ENCODE measurements at places on chromosomes 6 and 20.

- no peak for DNase-seq
Observed at GRCh38 chr6:105028898-105029297, 72.0 kb downstream of the LIN28B start.

DNA sequence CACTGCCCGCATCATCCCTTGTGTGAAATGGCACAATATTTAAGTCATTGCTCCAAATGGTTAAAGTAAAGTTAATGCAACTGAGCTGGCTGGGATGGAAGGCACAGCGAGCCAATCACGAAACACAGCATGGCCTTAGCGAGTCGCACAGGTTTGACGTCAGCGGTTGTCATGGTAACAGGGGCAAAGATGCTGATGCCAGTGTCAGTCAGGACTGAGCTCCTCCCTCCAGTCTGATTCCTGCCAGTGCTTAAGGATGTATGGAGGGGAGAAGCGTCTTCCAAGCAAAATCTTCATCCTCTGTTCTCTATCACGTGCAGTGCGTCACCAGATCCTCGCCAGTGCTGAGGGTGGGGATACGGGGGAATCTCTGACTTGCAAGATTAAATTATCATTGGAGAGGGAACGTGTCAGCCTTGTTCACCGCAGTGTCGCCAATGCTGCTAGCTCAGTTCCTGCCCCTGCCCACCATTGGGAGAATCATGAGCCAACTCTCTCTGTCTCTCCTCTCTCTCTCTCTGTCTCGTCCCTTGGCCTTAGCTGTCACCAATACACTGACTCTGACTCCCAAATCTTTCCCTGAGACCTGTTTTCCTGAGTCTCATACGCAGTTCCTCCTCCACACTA is 24.5 kb downstream of the TSPYL4 start:
- no peak for DNase-seq

- no peak for DNase-seq
Observed at GRCh38 chr6:113819169-113819830, 37.8 kb upstream of the MARCKS start.

GRCh38 chr6:137213331-137213740 is 5.8 kb downstream of the IFNGR1 start:
- no peak for DNase-seq

GRCh38 chr6:41155132-41155805 is 1.1 kb upstream of the TREML1 start:
- DNase-seq, result no peak

GRCh38 chr6:116254297-116255056 is 602 bp upstream of the TSPYL4 start:
- DNase-seq, result no peak

GRCh38 chr6:108168501-108169463 is 3.0 kb downstream of the NR2E1 start:
- no peak for DNase-seq

DNA sequence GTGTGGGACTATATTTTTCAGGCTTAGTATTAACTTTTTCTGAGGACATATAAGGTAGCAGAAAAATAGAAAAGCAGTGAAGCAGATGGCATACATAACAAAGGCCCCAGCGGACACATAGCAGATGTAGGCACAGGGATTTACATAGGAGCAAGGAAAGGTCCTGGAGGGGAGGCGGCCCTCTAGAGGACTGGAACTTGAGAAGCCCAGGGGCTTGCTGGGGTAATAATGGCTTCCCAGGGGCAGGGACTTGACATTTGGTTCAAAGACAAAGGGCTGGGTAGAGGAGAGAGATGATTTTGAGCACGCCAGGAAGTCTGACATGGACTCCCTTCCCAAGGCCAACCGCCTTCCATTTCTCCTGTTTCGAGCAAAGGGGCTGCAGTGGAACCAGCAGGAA is 31.7 kb upstream of the OSTM1 start:
- DNase-seq, result no peak

DNA sequence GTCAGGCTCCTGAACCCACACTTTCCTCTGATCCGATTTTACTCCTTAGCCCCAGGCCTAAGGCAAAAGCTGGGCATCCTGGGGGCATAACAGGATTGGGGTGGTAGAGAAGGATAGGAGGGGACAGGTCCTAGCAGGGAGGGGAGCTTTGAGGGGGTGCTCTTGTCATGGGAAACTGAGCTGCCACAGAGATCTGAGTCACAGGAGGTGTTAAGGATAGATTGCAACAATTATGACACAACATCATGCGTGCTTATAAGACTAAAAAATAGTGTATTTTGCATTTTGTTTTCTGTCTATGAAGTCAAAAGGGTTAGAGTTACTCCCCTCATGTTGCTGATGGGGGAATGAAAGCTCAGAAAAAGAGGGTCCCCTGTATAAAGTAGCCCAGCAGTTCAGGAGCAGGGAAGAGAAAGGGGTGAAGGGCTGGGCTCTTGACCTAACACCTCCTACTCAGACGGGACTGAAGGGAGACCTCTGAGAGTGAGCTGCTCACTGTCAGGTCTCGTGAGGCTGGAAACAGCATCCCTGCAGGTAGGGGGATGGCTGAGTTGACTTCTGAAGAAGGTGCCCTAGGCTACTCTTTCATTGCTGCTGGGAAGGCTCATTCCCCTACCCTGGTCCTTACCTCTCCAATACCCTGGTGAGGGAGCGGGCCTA is 2.0 kb downstream of the GLP1R start:
- DNase-seq, result no peak

- DNase-seq, result no peak
Observed at GRCh38 chr6:44131892-44132291, 4.5 kb downstream of the TMEM63B start.

DNA sequence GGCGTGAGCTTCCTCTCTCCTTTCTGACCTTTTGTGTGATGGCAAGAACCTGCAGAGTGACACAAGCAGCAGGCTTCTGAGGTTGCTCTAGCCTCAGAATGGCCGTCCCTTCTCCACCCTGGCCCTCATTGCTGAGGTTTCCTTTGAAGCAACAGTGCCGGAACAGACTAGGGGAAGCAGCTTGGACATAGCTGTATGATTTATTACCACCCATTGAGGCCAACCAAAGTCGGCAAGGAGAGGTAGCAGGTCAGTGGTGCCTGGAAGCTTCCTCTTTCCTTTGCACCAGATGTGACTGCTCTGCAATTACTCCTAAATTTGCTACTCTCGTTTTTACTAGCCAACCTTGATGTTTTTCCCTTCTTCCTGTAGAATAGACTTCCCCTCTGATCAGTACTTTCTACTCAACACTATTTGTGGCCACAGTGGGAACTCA is 31.4 kb downstream of the PTPN1 start:
- DNase-seq, result no peak

DNA sequence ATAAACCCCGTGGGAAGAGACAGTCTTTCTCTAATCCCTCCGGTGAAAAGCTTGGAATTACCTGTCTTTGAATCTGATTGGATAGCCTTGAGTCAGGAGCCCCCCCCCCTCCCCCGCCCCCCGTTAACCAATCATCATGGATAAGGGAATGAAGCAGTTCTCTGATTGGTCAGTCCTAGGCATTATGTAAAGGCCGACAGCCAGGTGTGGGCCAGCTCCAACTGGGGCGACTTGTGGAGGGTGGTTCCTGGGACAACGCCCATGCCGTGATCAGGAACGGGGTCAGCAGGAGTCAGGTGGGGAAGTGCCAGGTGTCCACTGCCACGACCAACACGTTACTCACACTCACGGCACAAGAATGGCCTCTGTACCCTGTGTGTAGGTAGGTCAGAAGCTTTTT is 406.8 kb upstream of the SULF2 start:
- DNase-seq, result no peak

- no peak for DNase-seq
Observed at GRCh38 chr6:149657441-149657840, 8.9 kb upstream of the KATNA1 start.

GRCh38 chr6:43949551-43949991 is 177.7 kb downstream of the MRPL14 start:
- DNase-seq, result no peak

GRCh38 chr6:122931916-122932315 is 64.1 kb upstream of the CLVS2 start:
- no peak for DNase-seq

DNA sequence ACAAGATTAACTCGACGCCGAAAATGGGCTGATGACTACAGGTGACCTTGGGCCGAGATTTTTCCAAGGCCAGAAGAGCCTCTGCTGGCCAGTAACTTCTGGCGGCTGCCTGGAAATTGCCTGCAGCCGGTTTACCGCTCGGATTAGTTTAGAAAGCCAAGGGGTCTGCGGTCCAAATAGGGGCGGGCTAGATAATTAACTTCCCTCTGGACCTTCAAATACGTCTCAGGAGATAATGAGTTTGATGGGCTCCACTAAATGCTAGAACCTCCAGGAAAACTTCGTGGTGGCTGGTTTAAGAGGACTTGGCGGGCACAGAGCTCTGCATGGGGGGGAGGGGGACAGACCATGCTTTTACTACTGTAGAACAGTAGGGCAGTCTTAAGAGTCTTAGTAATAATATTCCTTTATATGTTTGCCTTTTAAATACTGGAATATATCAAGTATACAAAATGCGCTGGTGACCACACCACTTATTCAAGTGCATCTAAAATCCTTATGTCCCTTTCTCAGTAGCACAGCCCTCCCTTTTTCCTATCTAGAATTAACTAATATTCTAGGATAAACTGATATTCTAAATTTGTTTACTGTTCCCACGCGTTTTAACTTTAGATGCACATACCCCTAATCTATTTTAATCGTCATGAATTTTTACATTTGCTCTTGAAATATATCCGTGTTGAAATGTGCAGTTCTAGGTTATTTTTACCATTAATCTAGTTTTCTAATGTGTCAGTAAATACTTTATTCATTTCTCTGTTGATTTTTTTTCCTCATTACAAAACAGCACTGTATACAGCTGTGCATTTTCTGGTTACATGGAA is 107.5 kb upstream of the PRSS16 start:
- no peak for DNase-seq

GRCh38 chr6:2047855-2048254 is 197.6 kb downstream of the GMDS start:
- DNase-seq, result no peak

DNA sequence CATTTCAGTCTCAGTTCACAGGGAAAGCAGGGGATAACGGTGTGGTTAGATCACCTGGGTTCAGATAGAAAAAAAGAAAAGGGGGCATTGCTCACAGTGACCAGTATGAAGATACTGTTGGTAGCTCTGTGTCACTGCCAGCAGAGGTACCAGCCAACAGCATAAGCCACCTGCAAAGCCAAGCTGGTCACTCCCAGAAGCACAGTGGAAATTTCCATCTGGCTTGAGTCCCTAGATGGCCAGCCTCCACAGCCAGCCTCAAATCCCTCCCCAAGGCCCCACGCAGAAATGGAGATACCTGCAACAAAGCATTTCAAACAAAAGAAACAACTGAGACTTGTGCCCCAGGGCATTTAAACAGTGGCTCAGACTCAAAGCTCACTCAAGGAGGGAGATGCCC is 11.6 kb downstream of the DEFB127 start:
- DNase-seq, result no peak

DNA sequence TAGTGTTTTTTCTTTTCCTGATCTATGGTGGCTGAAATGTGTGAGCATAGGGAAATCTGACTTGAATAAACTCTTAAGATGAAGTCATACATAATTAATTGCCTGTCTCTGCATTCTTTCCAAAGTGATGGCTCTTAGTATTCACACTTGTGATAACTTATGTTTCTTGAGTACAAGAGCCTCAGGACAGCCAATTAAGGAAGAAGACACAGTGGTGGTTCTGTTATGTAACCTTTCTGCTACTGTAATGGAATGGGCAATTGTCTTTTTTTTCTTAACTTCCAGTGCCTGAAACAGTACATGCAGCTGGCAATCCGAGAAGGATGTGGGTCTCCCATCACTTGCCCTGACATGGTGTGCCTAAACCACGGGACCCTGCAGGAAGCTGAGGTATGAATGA is 40.1 kb downstream of the RNF144B start:
- no peak for DNase-seq

GRCh38 chr20:32858701-32859372 is at the start of gene EFCAB8:
Gene EFCAB8, plus strand, starts transcription at chr20:32858923. Its CDS starts 4,870 bp downstream, at chr20:32863793.
- DNase-seq, result no peak

DNA sequence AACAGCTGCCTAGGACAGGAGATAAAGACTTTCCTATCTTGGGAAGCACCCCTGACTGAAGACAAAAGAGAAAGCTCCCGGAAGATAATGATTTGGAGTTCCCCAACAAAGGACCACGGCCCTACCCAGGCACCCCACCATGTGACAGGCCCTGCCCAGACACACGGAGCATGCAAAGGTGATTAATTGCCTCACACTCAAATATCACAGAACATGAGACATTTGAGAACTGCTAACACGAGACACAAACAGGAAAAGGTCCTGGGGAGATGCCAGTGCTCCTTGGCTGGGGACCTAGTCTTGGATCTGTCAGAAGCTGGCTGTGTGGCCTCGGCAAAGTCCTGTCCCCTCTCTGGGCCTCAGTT is 82.5 kb upstream of the PTPN1 start:
- DNase-seq, result no peak

DNA sequence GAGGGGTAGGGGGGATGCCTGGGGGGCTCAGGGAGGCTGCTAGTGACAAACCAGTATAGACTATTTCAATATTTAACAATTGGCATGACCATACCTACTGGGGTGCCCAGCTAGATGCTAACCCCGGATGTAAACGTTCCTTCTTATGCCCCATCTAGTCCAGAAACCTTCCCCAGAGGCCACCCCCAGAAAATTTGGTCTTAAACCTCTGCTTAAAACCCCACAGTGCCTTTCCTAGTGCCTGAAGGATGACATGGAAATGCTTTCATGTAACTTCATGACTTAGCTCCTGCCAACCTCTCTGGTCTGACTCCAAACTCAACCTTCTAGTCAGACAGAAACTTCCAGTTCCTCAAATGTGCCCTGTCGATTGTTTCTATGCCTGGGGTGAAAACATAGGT is 52.0 kb downstream of the JPH2 start:
- DNase-seq, result no peak

GRCh38 chr20:57269148-57269984 is 2.9 kb upstream of the BMP7 start:
- DNase-seq, result no peak

DNA sequence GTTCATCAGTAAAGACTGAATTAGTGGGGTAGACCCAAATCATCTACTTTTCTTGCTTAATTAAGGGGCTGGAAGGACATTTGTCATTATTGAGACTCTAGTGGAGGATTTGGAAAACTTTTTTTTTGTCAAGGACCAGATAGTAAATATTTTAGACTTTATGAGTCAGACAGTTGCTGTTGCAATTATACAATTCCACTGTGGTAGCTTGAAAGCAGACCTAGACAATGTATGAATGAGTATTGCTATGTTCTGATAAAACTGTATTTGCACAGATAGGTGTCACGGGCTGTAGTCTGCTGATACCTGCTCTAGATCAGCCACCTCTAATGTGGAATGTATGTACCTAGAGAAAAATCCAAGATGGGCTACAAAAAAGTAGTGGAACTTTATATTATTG is 175.0 kb downstream of the CARMIL1 start:
- DNase-seq, result no peak

DNA sequence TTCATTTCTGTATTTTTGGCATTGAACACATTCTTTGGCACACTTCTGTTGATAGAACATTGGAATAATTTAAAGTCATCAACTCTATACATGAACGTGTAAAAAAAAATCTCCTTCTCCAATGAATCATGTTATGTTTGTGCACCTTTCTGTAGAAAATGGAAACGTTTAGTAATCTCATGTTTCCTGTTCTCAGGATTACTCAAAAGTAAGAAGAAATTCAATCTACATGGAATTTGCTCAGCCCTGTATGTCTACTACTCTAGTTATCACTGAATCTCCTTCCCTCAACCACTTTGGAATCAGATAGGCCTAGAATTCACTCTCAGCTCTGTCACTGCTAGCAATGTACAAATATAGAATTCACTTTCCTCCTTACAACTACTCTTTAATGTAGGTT is 103.6 kb downstream of the COL21A1 start:
- no peak for DNase-seq

All from activated gamma-delta T cell treated with Interleukin-2 at 50 U/mL for 16 hours (primary cell).